ENCODE measurements at places on chromosomes 2 and 18. TPM values are rescaled to one million over a fixed set of nuclear protein-coding genes. Genes with fewer than 3 reads are reported as not detected.

Gene ESPNL
- 3.4 TPM for total RNA-seq

Gene PER2
- 20.4 TPM for total RNA-seq

Gene SERPINB12
- not detected for total RNA-seq

Gene ZDBF2
- total RNA-seq: 37.0 TPM

Gene EHBP1
- 34.1 TPM for total RNA-seq

Gene RAB31
- not detected for total RNA-seq

Gene BOK
- total RNA-seq: not detected

Gene CPO
- total RNA-seq: not detected

Gene DPYSL5
- total RNA-seq: not detected

Gene IL36A
- not detected for total RNA-seq

Gene CFAP65
- not detected for total RNA-seq

Gene GALNT5
- not detected for total RNA-seq

Gene PRKAG3
- not detected for total RNA-seq

Gene SP140
- 6.4 TPM for total RNA-seq

Gene NR4A2
- total RNA-seq: 0.59 TPM

Gene RPE
- total RNA-seq: 71.1 TPM

Gene PDE1A
- not detected for total RNA-seq

Gene HOXD9
- total RNA-seq: not detected

Gene OR6B2
- total RNA-seq: not detected

Gene DSC1
- total RNA-seq: not detected

Gene STPG4
- total RNA-seq: 0.72 TPM

Gene CCBE1
- 0.85 TPM for total RNA-seq

Gene FBXO15
- 1.2 TPM for total RNA-seq

Gene NYAP2
- total RNA-seq: not detected

Gene LIMS4
- 0.57 TPM for total RNA-seq

Gene IL37
- not detected for total RNA-seq

Gene ASB18
- not detected for total RNA-seq

Gene CDCA7
- total RNA-seq: 193 TPM

Gene HOXD3
- not detected for total RNA-seq

Gene GALR1
- total RNA-seq: not detected

Gene CLEC4F
- total RNA-seq: not detected

Gene DIPK1C
- not detected for total RNA-seq

Gene POTEI
- 0.44 TPM for total RNA-seq

Gene ANKRD30BL
- not detected for total RNA-seq

Gene THOC1
- 77.1 TPM for total RNA-seq

Gene BMPR2
- total RNA-seq: 14.7 TPM

Gene LBX2
- total RNA-seq: not detected

Gene COBLL1
- total RNA-seq: 40.7 TPM

Gene MSTN
- total RNA-seq: not detected

Gene AQP4
- not detected for total RNA-seq

Gene CCDC85A
- not detected for total RNA-seq

Gene FAM161A
- total RNA-seq: 6.3 TPM

Gene CYTIP
- total RNA-seq: 64.0 TPM

Gene HEATR5B
- 31.3 TPM for total RNA-seq

Gene CCDC141
- total RNA-seq: 0.07 TPM

Gene TUBA4A
- total RNA-seq: 186 TPM

Gene DYSF
- total RNA-seq: not detected

Gene SLC8A1
- 3.6 TPM for total RNA-seq

Gene ZBTB7C
- total RNA-seq: not detected

Gene ERBB4
- total RNA-seq: not detected

Gene ERFE
- total RNA-seq: 10.2 TPM

Gene KIAA2012
- not detected for total RNA-seq

Gene CETN1
- not detected for total RNA-seq

Gene SLC16A14
- total RNA-seq: not detected

Data from OCI-LY7 (cell line).